ENCODE measurements at places on chromosomes 2 and 18. TPM values are rescaled to one million over a fixed set of nuclear protein-coding genes. Genes with fewer than 3 reads are reported as not detected.
A peak's percentile ranks its signal among the peaks of the same experiment; 100 is the strongest.

DNA sequence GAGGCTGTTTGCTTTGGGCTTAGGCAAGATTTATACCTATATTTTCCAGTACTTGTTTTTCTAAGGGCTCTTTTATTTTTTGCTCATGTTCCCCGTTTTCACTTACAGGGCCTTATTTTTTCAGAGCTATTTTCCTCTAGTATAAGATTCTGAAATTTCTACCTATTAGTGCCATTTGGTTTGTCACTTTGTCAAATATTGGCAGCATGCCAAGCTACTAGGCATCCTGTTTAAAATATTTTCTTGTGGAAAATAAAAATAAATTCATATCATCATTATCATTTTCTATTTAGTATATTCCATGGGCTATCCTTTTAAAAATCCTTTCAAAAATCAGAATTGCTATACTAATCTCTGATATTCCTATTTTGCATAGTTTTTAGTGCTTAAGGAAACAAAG, 64.8 kb upstream of the CHST9 start:
- H3K36me3 ChIP-seq, result no peaks in the 10 kb centered on the region
- no peak overlapping the region for H3K4me3 ChIP-seq
- no peaks in the 10 kb centered on the region for H3K4me1 ChIP-seq
- no peak for DNase-seq

The PFN4 gene
- 0.72 TPM for total RNA-seq

The RNU2-63P gene
- 11.0 TPM for total RNA-seq

The DSC2 gene
- total RNA-seq, result not detected

DNA sequence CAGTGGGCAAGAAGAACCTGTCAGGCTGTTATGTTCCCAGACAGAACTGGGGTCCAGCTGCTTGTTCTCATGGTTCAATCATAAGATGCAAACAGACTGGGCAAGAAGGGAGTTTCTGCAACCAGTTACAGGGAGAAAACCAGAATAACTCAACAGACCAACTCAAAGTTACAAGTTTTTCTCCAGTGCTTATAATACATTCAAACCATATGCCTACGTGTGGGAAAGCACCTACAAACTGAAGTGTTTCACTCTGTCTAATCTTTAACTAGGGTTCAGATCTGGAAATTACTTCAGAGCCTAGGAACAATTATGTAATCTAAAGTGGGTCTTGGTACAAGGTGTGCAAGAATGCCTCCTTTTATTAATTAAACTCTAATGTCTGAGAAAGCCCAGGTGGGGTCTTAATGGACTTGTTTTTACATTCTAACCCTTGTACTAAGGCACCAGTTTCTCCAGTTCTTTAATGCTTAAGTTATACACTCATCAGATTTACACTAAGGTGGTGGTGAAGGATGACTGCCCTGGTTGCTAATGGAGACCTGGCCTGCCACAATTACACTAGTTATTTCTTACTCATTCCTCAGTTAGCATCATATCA, 951.9 kb downstream of the TSN start:
- no peaks in the 10 kb centered on the region for H3K27me3 ChIP-seq
- H3K36me3 ChIP-seq, result no peaks in the 10 kb centered on the region
- no peaks in the 10 kb centered on the region for H3K4me1 ChIP-seq
- no peak overlapping the region for H3K4me3 ChIP-seq

- H3K36me3 ChIP-seq, result no peaks in the 10 kb centered on the region
- peaks cover 43% of the 10 kb centered on the region for H3K4me1 ChIP-seq
- peak; percentile 29 for DNase-seq
- H3K27ac ChIP-seq, result no peak overlapping the region
- peaks cover 11% of the 10 kb centered on the region for H3K27me3 ChIP-seq
Measured at GRCh38 chr2:217666338-217666737, 336.5 kb downstream of the TNS1 start.

The MAP3K19 gene
- not detected for total RNA-seq

The MAL gene
- total RNA-seq, result 92.6 TPM

The ELOA2 gene
- not detected for total RNA-seq

- peak overlapping the region; percentile 63 for H3K27ac ChIP-seq
- H3K4me3 ChIP-seq, result no peak overlapping the region
- peaks cover 64% of the 10 kb centered on the region for H3K4me1 ChIP-seq
- DNase-seq, result no peak
- no peaks in the 10 kb centered on the region for H3K27me3 ChIP-seq
Measured at GRCh38 chr18:63244607-63245006, 75.0 kb downstream of the BCL2 start.

- H3K4me3 ChIP-seq, result no peak overlapping the region
- H3K27ac ChIP-seq, result no peak overlapping the region
- no peak for DNase-seq
- no peaks in the 10 kb centered on the region for H3K36me3 ChIP-seq
Measured at GRCh38 chr2:18243816-18244215, 316.6 kb downstream of the RDH14 start.

- peaks cover 3% of the 10 kb centered on the region for H3K36me3 ChIP-seq
- no peak overlapping the region for H3K4me3 ChIP-seq
- H3K4me1 ChIP-seq, result peaks cover 63% of the 10 kb centered on the region
- no peak for DNase-seq
- peaks cover 17% of the 10 kb centered on the region for H3K27me3 ChIP-seq
Measured at GRCh38 chr2:9652898-9653479, 22.2 kb upstream of the YWHAQ start.

GRCh38 chr2:5777131-5777535, 84.9 kb downstream of the SOX11 start:
- H3K27me3 ChIP-seq, result no peaks in the 10 kb centered on the region
- no peak overlapping the region for H3K4me3 ChIP-seq
- DNase-seq, result no peak
- H3K4me1 ChIP-seq, result no peaks in the 10 kb centered on the region

GRCh38 chr2:42360493-42360889, 526 bp downstream of the COX7A2L start:
- peaks cover 9% of the 10 kb centered on the region for H3K36me3 ChIP-seq
- peak overlapping the region; percentile 91 for H3K27ac ChIP-seq
- H3K27me3 ChIP-seq, result no peaks in the 10 kb centered on the region
- DNase-seq, result no peak
- H3K4me3 ChIP-seq, result peak overlapping the region; percentile 97

DNA sequence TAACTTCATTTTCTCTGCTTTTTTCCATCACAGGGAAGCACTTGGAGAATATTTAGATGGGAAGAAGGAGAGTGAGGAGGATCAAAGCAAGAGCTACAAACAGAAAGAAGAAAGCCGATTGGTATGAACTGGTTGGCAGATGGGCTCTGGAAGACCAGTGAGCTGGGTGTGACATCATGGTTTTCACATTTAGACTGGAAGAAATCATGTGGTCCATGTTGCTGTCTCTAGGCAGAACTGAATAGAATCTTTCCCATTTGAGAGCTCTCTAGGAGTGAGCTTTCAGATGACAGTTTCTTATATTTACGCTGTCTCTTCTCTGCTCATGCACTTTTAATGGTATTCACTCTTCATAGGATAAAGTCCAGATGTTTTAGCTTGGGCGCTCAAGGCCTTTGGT, 12.6 kb downstream of the DRC1 start:
- peaks cover 14% of the 10 kb centered on the region for H3K4me1 ChIP-seq
- no peaks in the 10 kb centered on the region for H3K36me3 ChIP-seq
- no peak for DNase-seq
- H3K27me3 ChIP-seq, result no peaks in the 10 kb centered on the region

DNA sequence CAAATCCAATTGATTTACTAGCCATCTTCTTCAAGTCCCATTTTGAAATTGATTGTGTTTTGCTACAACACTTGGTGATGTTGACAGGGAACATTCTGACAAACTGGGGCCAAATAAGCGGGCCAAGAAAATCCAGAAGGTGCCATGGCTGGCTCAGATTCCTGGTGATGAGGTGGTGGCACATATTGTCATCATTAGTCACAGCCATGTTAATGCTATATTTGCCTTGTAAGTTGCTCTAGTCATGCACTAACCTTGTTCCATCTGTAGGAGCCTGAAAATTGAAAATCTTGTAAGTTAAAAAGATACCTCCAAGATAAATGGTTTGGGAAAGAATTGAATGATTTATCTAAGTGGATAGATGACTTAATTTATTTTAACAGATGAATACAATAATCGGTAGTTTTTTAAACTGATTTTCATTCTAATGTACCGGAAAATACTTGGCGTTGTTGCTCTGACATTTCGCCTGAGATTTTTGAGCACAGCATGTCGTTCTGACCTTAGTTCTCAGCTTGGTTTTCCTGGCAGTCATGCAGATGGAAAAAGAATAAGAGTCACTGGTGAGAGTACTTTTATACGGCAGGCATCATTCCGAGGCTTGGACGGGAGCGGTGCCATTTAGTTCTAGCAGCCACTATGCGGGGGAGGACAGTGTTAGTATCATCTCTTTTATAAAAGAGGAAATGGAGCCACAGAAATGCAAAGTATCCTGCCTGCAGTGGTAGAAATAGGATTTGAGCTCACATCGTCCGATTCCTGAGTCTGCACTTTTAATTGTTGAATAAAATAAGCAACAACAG, 133.9 kb downstream of the ZNF532 start:
- H3K4me3 ChIP-seq, result no peak overlapping the region
- peaks cover 19% of the 10 kb centered on the region for H3K27me3 ChIP-seq
- H3K36me3 ChIP-seq, result no peaks in the 10 kb centered on the region
- H3K27ac ChIP-seq, result no peak overlapping the region

GRCh38 chr2:64017811-64018700, 1.2 kb downstream of the VPS54 start:
- H3K36me3 ChIP-seq, result peaks cover 7% of the 10 kb centered on the region
- no peak for DNase-seq
- H3K4me1 ChIP-seq, result peaks cover 45% of the 10 kb centered on the region
- H3K27ac ChIP-seq, result peak overlapping the region; percentile 100
- H3K27me3 ChIP-seq, result no peaks in the 10 kb centered on the region
- H3K4me3 ChIP-seq, result peak overlapping the region; percentile 100

GRCh38 chr2:211141646-211142045, 585.2 kb downstream of the CPS1 start:
- DNase-seq, result no peak
- H3K27ac ChIP-seq, result no peak overlapping the region
- H3K4me3 ChIP-seq, result no peak overlapping the region

The IL36A gene
- total RNA-seq, result 0.84 TPM

DNA sequence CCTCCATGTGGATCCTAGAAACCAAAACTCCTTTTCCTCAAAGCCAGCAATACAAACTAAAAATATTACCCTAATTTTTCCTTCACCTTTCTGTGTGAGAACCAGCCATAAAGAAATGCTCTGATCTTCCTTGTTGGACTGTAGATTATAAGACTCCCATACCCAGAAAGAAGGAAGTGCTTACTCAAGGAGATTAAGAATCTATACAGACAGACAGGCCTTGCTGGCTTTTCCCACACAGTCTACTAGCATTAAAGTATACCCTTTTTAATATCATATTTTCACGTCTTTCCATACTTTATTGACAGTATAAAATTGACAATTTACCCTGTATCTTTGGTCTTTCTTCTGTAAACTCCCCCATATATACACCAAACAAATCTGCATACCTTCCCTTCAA, 139.0 kb downstream of the GULP1 start:
- DNase-seq, result no peak
- no peak overlapping the region for H3K27ac ChIP-seq
- no peaks in the 10 kb centered on the region for H3K4me1 ChIP-seq
- H3K4me3 ChIP-seq, result no peak overlapping the region

DNA sequence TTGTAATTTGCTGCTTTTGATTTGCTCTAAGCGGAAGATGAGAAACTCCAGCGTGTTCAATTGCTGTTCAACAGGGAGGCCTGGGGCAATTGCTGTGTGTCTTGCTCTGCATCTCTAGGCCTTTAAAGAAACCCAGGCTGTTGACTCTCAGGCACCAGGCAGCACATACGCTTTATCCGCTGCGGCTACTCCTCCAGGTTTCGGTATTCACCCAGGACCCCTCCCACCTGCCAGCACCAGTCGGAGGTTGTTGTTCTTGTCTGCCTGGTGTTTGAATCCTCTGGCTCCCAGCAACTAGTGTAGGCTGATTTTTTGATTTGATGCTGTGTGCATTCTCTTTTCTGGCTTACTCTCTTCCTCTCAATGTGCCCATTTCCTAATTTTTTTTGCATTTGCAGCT, 383.1 kb downstream of the TSN start:
- H3K27me3 ChIP-seq, result peaks cover 8% of the 10 kb centered on the region
- H3K4me1 ChIP-seq, result no peaks in the 10 kb centered on the region
- no peak overlapping the region for H3K27ac ChIP-seq
- H3K36me3 ChIP-seq, result no peaks in the 10 kb centered on the region
- no peak for DNase-seq
- no peak overlapping the region for H3K4me3 ChIP-seq

GRCh38 chr2:105813405-105813804, 68.7 kb downstream of the NCK2 start:
- H3K4me1 ChIP-seq, result peaks cover 81% of the 10 kb centered on the region
- H3K27me3 ChIP-seq, result no peaks in the 10 kb centered on the region
- no peak overlapping the region for H3K4me3 ChIP-seq
- peak overlapping the region; percentile 75 for H3K27ac ChIP-seq

The PASK gene
- total RNA-seq, result 171 TPM

The CRYGC gene
- not detected for total RNA-seq

Measured in activated T-cell treated with anti-CD3 and anti-CD28 coated beads, Interleukin-2, amount 50 U/mL, for 72 hours (primary cell).